ENCODE measurements at places on chromosomes 1 and 21. TPM values are rescaled to one million over a fixed set of nuclear protein-coding genes. Genes with fewer than 3 reads are reported as not detected.

Gene OR2AK2
- total RNA-seq = not detected

DNA sequence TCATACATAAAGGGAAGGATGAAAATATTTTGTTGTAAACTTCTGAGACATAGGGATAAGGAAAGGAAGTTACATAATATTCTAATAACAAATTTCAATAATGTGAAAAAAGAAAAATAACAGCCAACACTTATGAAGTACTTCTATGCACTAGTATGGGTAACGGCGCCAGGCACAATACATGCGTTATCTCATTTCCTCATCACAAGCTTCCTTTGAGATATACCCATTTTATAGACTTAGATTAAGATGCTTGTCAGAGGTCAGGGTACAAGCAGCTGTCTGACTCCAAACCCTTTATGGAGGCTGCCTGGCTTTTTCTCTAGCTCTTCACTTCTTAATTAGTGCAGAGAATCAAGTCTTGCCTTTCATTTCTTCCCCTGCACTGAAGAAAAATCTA lies 41.3 kb downstream of the TCP10L start:
- DNase-seq = no peak

GRCh38 chr1:234963180-234963903 lies 165.3 kb downstream of the TOMM20 start:
- DNase-seq = peak; percentile 98

DNA sequence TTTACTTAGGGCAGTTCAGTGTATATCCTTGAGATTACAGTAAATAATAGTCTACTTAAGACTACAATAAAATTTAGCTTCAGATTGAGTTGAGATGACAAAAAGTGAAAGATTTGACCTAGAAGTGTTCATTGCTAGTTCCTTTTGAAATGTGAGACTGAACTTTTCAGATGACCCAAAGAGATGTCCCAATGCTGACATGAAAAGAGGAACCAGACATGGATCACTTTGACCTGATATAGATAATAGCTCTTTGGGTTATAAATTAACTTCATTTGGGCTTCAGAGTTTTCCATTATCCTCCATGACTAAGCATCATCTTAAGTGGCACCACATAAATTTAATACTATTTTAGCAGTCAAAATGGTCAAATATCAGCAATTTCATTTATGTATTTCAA lies 25.7 kb upstream of the OR10J5 start:
- no peak for DNase-seq

Measured in RPMI7951 (cell line).